Ureter (tissue), 1 donor: ENCODE measurements at places on chromosomes 1 and 21.
A peak's percentile ranks its signal among the peaks of the same experiment; 100 is the strongest.

- no peak for DNase-seq
Observed at GRCh38 chr1:38840281-38840680, 19.3 kb downstream of the RRAGC start.

GRCh38 chr1:33098371-33098770, 17.4 kb downstream of the AZIN2 start:
- DNase-seq, result no peak

- no peak for DNase-seq
Observed at GRCh38 chr1:63878932-63879331, 105.1 kb downstream of the ROR1 start.

GRCh38 chr1:181341026-181341632, 142.2 kb upstream of the CACNA1E start:
- DNase-seq, result no peak

GRCh38 chr1:171494076-171494475, 8.7 kb downstream of the PRRC2C start:
- no peak for DNase-seq

DNA sequence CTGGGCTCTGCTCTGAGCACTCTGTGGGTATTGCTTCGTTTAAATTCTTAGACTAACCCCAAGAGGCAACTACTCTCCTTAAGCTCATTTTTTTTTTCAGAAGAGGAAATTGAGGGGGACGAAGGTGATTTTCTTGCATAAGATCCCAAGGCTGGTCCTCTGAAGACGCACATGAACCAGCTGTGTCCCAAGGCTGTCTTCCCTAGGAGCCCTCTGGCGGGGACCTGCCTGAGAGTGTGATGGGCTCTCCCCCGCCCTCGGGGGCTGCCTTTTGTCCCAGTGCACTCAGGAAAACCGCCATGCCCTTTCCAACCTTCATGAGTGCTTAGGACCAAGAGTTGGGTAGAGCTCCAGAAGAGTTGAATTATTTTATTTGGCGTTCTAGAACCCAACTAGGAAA, 21.7 kb downstream of the UMODL1 start:
- no peak for DNase-seq

- no peak for DNase-seq
Observed at GRCh38 chr1:50993645-50994044, 23.6 kb downstream of the CDKN2C start.

DNA sequence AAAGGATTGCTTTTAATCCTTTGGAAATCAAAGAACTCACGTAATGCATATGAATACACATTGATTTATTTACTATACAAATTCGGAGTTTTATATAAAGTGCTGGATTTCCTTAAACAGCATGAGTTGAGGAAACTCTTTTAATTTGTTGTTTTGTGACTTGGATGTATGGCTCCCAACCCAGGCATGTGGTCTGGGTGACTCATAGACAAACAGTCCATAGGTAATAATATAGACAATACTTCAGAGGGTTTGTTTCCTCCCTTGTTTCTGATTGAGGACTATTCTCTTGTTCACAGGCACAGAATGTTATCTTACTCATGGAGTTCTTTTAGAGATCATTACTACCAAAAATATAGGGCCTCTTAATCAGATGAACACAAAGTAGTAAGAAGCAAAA, 43.8 kb downstream of the XPR1 start:
- no peak for DNase-seq

- no peak for DNase-seq
Observed at GRCh38 chr1:41955461-41956159, 36.9 kb upstream of the HIVEP3 start.

DNA sequence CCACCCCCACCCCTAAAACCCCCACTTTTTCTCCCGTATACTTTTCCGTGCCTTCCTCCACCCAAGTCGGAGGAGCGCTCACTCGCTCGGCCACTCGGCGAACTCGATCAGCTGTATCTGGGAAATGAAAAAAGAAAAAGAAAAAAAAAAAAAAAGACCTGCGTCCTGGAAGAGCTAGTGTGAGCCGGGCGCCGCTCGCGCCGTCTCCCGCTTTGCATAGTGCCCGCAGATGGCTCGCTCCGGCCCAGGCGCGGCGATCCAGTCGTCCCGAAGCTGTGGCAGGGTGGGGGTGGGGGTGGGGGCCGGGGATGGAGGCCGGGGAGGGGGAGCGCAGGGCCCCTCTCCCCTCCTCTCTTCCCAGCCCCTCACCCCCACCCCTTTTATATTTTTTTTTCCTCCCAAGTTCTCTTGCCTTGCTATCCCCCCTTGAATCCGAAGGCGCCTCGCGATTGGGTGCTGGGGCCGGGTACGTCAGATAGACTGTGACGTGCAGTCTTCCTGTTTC, 299 bp upstream of the PROX1 start:
- DNase-seq, result peak; percentile 84

- no peak for DNase-seq
Observed at GRCh38 chr1:218304281-218305039, 19.4 kb downstream of the RRP15 start.

DNA sequence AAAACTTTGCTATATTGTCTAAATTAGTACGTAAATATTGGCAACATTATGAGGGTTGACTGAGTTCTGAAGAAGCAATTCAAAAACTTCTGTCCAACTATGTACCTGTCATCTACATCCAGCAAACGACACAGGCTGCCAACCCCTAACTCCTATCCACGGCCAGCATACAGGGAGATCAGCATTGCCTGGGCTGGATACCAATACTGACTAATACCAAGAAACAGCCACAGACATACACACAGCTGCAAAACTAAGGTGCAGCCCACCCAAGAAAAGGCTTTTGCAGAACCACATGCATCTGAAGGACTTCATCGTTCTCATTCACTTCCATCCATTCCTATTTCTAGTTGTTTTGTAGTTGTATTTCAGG, 2.0 kb downstream of the KIAA0319L start:
- no peak for DNase-seq

DNA sequence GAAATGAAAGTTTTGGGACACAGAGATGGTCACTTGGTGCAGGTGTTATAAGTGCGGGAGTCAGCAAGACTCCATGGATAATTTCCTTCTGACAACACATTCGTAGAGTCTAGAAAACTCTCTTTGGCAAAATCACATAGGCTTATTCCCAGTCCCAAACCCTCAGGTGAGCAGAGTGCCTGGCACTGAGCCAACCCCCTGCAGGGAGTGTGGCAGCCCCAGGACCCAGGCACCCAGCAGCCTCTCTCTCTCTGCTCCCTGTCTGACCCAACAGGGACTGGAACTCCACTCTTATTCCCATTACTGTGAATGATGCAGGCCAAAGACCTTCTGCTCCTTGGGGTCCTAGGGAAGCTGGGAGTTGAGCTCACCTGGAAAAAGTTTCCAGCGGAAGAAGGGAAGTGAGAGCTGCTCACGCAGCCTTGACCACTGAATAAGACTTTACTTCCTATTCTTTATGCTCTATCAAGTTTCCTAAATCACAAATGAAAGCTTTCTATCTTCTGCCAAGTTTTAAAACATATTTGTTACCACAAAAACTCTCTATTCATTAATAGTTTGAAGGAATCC, 132.6 kb upstream of the ETV3 start:
- DNase-seq, result peak; percentile 32

DNA sequence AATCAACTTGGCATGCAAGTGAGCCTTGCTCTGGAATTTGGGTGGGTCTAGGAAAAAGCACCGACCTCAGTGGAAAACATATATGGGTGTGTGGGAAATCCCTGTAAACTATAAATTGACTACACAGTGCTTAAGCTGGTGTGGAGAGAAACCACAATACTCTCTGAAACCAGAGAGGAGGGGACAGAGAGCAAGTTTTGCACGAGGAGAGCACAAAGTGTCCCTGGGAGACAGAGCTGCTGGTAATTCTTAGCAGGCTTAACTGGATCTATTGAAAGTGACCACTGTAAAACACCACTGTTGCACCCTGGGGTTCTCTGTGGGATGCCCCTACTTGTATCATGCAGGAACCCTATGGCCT, 12.8 kb downstream of the KCNJ15 start:
- no peak for DNase-seq

DNA sequence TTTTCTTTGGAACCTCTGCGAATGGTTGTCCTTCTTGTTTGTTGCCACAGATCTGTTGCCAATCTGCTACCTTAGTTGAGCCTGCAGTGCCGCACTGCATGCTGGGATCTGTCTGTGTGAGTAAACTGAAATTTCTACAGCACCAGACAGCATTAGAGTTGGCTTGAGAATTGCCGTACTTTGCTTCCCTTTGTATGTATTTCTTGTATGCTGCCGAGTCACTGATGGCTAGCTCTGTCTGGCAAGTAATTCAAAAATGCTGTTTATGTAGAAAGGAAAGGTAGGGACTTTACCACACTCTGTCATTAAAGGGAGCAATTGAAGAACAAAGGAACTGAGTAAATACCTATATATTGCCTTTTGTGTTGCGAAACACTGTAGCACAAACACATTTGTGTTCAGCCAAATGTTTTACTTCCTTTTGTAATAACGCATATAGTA, 857.4 kb downstream of the USP25 start:
- no peak for DNase-seq

- peak; percentile 15 for DNase-seq
Observed at GRCh38 chr1:5907386-5907785, 84.8 kb downstream of the NPHP4 start.

DNA sequence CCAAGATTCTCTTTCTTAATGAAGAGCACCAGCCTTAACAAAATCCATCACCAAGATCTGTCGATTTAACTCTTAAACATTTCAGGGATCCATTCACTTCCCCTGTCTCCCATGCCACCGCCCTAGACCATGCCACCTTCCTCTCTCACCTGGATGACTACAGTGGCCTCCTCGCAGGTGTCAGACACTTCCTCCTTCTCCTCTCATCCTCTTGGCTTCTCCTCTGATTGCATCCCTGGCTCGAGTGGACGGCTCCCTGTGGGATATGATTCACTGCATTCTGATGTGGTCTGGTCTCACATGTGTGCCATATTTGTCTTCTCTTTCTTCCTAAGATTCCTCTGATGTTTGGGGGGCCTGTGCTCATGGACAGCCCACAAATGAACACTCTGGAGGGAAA, 66.4 kb upstream of the KLHDC7A start:
- DNase-seq, result no peak

DNA sequence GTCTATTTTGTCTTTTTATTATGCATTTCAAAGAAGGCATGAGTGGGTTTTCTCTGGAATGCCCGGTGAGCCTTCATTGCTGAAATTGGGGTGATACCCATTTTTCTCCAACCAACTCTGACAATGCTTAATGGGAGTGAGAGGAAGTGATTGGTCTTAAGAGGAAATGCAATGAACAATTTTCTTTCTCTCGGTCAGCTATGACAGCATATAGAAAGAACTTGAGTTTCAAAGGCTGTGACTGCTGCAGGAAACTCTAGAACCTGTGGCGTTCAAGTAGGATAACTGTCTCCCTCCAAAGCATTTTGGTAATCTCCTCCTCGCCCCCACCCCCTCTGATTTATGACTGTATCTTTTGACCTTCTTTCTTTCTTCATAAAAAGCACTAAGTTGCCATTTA, 155.9 kb downstream of the LYPLAL1 start:
- DNase-seq, result no peak

- DNase-seq, result no peak
Observed at GRCh38 chr1:165896277-165896676, 68.9 kb downstream of the UCK2 start.

DNA sequence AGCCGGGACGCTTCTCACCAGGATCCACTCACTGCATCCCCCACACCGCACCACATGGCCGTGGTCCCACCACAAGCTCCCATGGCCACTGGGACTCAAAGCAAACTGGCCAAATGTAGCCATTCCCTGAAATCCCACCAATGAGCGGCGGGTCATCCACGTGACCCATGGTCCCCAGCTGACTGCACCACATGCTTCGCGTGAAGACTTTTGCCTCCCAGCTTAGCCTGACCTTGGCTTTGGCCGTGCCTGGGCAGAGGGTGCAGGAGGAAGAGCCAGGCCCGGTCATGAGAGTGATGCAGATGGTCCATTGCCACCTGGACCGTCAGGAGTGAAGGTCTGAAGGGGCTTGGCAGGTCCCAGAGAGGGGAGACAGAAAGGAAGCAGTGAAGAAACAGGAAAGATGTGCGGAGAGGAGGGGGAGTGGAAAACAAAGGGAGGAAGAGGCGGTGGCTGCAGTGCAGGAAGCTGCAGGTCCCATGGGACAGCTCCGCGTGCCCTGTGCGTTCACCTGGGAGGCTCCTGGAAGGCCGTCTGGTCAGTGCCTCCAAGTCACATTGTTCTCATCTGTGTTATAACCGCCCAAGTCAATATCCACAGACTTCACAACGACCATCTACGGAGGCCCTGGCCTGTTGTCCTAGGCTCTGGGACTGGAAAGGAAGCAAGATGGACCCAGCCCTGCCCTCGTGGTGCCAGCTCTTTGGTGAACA, 167.8 kb upstream of the AJAP1 start:
- DNase-seq, result no peak

DNA sequence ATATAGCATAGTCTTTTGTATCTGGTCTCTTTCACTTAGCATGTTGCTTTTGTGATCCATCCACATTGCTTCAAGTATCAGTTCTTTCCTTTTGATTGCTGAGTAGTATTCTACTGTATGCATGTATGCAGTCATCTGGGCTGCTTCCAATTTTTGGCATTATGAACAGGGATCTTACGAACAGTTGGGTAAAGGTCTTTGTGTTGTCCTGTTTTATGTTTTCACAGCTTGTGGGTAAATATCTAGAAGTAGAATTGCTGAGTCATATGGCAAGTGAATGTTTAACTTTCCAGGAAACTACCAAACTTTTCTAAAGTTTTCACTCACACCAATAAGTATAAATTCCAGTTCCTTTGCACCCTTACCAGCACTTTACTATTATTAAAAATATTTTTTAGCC, 60.9 kb downstream of the LHX4 start:
- DNase-seq, result no peak

GRCh38 chr1:176471338-176472121, 8.6 kb downstream of the PAPPA2 start:
- no peak for DNase-seq

DNA sequence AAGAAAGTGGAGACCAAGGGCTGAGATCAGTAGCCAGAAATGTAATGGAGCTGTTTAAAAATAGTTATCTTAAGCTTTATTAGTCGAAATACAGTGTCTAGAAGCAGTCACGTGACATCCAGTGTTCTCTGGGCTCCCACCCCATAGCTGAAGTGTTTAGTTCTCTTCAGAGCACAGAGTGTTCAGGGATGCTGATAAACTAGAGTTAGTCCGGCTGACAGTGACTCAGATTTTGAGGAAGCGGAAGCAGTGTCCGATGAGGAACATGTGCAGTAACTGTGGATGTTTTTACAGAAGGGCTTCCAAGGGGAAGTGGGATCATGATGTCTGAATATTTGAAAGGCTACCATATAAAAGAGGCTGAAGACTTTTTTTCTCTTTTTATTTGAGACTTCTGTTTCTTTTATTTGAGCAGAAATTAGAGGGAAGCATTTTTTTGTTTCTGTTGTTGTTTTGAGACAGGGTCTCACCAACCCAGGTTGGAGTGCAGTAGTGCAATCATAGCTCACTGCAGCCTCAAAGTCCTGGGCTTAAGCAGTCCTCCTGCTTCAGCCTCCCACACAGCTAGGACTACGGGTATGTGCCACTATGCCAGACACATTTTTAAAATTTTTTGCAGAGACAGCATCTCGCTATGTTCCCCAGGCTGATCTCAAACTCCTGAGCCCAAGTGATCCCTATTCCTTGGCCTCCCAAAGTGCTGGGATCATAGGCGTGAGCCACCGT, 124.2 kb downstream of the GALNT2 start:
- peak; percentile 62 for DNase-seq
